ENCODE measurements at places on chromosomes 4 and X.

DNA sequence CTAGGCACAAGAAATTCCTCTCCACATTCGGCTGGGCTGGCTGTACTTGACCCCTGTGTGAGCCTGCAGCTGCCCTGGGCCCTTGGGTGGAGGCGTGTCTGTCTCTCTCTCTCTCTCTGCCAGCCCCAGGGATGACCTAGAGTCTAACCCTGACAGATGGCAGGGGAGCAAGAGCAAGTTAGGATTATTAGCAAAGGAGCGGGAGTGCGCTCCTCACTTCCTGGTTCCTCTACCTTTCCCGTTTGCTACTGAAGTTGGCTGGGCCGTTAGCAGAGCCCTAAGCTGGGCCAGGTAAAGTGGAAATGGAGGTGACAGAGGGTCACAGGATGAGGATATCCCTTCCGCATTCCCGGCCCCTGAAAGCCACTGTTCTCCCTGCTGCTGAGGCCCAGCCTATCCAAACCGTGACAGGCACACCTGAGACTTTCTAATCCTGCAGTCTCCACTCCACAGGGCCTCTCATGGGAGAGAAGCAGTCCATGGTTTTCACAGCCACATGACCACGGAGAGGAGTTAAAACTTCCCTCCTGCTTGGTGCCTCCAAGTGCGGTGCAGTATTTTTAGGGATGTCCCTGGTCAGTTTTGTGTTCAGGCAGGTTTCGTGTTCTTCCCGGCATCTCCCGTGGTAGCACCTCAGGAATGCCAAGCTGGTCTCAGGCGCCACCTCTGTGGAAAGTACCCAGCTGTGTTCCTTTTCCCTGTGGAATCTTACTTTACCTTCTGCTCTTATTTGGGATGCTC is 79.3 kb downstream of the CLDN22 start:
- no peak for DNase-seq

DNA sequence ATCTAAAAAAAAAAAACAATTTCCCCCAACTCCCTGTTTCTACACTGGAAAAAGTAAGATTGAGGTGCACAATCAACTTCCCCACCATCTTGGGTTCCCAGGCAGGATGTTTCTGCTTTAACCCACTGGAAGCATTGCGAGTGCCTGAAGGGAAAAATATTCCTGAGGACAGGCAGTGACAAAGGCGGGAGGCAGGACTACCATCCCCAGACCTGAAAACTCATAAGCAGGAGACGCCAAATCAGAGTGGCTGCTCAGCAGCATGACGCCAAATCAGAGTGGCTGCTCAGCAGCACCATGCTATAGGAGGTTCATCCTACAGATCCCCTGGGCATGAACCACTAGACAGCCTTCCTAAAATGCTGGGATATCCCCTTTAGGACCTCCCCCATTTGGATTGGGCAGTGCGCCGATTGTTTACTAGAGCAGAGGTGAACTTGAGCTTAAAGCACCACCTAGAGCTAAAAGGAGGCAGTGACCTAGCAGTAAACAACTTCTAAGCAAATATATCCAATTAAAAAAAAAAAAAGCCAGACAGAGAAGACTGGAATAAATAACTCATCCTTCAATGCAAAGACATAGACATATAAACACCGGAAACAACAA is 35.0 kb upstream of the GK start:
- DNase-seq: no peak

DNA sequence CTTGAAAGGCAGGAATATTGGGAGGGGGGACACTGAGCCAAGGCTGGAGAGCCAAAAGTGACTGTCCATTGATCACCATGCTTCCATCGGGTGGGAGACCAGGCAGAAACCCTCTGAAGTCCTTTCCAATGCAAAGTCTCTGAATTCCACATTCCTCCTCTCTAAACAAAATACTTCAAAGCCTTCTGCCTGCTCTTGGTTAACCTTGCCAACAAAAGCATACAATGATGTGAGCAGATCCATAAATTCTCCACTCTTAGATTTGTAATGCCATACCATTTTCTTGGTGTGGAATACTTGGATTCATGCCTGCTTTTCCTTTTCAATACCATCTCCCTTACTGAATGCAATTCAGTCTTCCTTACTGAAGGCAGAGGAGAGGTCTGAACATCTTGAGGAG is 74.1 kb upstream of the FAM9B start:
- DNase-seq: no peak

DNA sequence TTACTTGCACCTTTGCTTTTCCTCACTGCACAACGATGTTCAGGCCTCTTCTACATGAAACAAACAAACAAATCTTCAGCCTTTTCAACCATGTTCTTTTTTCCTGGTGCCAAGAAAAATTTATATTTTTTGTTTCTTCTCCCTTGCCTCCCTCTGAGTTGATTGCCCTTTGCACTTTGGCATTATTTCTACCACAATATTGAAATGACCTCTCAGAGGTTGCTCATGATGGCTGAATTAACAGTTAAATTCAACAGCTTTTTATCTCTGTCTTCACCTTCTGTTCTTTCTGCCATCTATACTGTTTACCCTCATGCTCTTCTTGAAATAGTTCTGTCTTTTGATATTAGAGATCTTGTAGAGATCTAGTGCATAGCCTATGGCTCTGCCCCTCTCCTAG is 308.9 kb downstream of the ARHGAP24 start:
- DNase-seq: no peak

DNA sequence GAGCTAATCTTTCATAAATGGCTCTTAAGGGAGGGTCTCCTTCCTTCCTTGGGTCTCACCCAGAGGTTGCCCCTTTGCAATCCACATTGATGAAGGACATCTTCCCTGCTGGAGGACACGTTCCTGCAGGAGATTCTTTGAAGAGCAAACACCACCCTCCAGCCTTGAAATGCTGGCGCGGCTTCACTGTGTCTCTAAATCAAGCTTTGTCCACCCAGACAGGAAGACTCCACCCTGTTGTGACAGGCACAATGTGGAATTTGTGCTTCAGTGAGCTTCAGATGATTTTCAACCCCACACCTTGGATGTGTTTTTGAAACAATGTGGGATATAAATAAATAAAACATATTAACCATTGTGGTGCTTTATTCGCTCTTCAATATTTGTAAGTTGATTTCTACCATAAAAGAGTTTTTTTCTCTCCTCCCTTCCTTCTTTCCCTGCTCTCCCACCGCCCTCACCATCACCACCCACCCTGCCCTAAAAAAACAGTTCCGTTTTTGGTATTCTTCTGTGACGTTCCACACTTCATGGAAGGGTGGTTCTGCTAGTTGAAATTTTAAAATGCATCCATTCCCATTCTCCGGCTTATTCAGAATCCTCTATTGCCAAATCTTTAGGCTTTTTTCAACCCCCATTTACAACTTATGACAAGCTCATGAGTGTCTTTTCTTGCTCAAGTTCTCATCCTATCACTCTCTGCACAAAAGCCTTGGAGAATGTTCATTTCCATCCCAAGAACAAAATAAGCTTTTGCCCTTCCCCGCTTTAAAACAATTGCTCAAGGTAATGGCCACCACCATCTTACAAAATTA is 264.3 kb downstream of the RAPGEF2 start:
- no peak for DNase-seq
